NCI-H1092 (cell line): ENCODE measurements at places on chromosomes 1 and 21.

GRCh38 chr1:213192026-213192425 is 141.0 kb downstream of the RPS6KC1 start:
- no peak for DNase-seq

- no peak for DNase-seq
These were observed 16.8 kb upstream of the NID1 start for GRCh38 chr1:236081546-236082227.

DNA sequence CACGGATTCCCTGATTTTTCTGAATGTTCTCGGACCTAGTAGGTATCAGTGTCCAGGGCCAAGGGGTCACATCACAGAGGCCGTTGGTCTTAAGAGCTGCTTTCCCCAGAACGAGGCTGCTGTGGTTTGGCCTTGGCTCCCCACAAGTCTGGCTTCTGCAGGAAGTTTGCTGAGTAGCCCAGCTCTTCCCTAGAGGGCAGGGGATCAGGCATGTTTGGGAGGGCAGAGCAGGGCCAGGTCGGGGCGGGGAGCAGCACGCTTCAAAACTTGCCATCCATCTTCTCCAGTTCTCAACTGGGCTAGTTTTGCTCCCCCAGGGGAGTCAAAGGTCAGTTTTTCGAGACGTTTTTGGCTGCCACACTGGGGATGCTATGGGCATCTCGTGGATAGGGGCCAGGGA is 37.0 kb downstream of the MAN1C1 start:
- DNase-seq = no peak

GRCh38 chr1:39266269-39266668 is 61.8 kb downstream of the MACF1 start:
- DNase-seq = no peak

GRCh38 chr1:19076841-19077616 is 120.6 kb upstream of the IFFO2 start:
- no peak for DNase-seq

- DNase-seq = no peak
These were observed 38.6 kb downstream of the ATP1B1 start for GRCh38 chr1:169144941-169145626.

DNA sequence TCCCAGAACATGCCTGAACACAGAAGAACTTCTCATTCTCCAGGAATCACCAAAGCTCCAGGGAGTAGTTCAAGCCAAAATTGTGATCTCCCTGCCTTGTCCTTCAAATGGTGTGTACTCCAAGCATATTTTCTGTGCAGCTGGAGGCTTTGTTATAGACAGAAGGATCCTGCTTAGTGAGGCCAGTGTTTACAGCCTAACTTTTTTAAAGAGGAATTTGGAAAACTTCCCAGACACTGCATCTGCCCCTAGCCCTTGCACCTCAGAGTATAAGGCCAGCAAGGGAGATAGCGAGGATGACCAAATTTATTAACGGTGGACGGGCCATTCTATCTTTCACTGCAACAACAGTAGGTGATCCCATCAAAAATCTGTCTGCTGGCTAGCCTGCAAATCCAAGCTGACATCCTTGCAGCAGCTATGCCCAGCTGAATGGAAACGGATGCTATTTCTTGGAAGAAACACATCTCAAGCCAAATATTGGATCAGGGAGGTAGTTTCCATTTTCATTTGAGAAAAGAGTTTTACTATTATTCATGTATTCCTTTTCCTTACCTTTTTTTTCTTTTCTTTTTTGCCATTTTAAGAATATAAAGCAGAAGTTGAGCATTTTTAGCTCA is 249.8 kb downstream of the USH2A start:
- no peak for DNase-seq

DNA sequence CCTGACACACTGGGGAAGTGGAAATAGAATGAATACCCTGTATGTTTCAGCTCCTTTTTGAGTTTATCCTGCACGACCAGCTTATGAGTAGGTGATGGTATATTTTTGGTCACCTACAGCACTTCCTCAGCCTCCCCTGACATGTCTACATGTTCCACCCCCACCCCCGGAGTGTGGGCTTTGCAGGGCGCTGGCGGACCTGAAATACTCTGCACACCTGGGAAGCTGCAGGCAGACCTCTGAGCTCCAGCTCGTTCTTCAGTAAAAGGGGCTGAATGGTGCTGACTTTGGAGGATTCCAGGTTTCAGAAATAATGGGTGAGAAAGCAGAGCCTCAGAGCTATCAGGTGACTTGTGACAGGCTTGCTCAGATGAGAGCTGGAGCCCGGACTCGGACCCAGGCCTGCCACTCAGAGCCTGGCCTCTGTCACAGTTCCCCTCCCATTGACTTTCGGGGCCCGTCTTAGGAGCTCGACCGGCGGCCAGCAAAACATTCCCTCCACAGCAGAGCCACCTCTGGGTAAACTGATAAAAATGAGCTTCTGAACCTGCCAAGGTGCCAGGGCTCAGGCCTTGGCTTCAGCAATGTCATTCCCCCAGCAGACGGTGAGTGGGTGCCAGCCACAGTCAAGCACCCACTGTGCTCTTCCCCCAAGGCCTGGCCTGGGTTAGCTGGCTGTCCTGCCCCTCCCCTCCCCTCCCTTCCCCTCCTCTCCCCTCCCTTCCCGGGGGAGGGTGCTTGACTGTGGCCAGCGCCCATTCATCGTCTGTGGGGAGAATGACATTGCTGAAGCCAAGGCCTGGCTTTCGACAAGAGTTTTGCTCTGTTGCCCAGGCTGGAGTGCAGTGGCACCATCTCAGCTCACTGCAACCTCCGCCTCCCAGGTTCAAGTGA is 30.1 kb downstream of the DOP1B start:
- DNase-seq = no peak

GRCh38 chr1:11407301-11407994 is 71.5 kb upstream of the DISP3 start:
- DNase-seq = no peak

GRCh38 chr1:31752258-31752657 is 11.9 kb downstream of the ADGRB2 start:
- DNase-seq = no peak

GRCh38 chr1:231376101-231376500 is 38.0 kb downstream of the SPRTN start:
- no peak for DNase-seq

GRCh38 chr21:32653326-32653901 is 41.2 kb upstream of the CFAP298 start:
- no peak for DNase-seq

DNA sequence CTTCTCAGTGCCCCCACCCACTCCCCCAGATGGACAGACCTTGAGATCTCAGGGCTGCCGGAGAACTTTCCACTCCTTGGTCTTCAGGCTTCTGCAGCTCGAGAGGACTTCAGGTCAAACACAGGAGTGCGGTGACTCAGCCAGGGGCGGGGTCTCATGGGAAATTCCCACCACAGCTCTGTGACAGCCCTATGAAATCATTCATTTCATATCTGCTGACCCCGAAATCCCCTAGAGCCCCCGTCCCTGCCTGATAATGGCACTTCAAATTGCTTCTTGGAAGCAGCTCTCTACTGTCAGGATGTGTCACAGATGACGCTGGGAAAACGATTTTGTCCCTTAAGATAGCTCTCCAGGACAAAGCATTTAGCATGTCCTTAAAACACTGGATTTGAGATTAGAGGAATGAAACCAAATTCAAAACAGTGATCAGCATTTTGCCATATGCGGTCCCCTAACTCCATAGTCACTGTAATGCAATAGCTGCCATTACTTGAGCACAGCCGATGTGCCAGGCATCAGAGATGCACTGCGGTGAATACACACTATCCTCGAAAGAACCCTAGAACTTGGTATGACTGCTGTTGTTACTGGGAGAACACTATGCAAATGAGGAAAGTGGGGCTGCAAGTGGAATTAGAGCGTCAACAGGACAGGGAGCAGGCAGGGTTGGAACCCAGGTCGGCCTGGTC is at the start of gene TNFRSF9:
Gene TNFRSF9 (minus strand): TSS at position 95 of the 692 bp plus-strand sequence. CDS start 845 bp downstream, outside the sequence.
- DNase-seq = no peak

GRCh38 chr1:203056012-203056411 is 29.7 kb downstream of the PPFIA4 start:
- no peak for DNase-seq

DNA sequence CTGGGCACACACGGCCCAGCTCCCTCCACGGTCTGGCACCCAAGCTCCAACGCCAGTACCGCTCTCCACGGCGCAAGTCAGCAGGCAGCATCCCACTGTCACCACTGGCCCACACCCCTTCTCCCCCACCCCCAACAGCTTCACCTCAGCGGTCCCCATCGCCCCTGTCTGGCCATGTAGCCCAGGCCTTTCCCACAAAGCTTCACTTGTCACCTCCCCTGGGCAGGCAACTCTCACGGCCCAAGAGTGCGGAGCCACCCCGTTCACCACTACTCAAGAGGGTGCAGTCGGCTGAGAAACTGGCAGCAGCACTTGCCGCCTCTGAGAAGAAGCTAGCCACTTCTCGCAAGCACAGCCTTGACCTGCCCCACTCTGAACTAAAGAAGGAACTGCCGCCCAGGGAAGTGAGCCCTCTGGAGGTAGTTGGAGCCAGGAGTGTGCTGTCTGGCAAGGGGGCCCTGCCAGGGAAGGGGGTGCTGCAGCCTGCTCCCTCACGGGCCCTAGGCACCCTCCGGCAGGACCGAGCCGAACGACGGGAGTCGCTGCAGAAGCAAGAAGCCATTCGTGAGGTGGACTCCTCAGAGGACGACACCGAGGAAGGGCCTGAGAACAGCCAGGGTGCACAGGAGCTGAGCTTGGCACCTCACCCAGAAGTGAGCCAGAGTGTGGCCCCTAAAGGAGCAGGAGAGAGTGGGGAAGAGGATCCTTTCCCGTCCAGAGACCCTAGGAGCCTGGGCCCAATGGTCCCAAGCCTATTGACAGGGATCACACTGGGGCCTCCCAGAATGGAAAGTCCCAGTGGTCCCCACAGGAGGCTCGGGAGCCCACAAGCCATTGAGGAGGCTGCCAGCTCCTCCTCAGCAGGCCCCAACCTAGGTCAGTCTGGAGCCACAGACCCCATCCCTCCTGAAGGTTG is 97.6 kb downstream of the PIK3R3 start:
- no peak for DNase-seq

DNA sequence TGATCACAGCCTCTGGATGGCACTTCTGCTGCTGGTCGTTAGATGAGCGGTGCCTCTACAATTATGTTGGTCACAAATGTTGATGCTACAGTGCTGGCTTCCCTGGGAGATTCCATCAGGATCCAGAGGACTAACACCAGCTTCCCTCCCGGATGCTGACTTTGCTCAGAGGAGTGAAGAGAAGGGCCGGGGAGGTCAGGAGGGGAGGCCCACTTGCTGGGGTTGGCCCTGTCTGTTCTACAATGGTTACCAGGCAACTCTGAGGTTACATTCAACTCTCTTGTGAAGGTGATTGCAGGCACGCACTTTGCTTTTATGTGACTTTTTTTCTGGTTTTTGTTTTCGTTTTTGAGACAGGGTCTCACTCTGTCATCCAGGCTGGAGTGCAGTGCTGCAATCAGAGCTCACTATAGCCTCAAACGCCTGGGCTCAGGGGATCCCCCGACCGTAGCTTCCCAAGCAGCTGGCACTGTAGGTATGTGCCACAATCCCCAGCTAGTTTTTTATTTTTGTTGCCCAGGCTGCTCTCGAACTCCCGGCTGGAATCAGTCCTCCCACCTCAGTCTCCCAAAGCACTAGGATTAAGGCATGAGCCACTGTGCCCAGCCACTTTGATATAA is 112.5 kb downstream of the ADSS2 start:
- no peak for DNase-seq

DNA sequence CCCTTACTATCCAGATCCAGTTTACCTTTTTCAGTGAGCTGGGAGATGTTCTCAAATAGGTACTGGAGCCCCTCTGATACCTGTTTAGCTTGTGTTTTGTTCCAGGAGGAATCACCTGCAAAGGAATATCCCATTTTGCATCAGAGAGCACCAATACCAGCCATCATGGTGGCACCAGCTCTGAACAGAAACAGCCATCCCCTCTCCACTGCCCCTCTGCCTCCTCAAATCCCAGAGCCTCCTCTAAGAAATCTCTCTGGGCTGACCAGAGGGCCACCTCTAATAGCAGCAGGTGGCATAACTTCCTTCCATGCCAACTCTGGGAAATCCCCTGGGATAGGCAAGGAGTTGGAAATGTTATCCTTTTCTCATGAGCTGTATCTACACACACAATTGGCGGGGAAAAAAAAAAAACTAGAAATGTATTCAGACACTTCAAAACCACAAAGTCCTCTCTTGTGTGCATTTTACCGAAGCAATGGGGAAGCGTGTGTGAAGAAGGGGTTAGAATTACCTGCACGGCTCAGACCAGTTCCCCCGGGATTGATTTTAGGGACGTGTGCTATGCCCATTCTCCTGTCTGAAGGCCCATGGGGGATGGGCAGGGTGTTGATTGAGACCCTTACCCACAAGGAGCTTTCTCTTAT is 2.4 kb downstream of the PGLYRP4 start:
- DNase-seq = no peak

DNA sequence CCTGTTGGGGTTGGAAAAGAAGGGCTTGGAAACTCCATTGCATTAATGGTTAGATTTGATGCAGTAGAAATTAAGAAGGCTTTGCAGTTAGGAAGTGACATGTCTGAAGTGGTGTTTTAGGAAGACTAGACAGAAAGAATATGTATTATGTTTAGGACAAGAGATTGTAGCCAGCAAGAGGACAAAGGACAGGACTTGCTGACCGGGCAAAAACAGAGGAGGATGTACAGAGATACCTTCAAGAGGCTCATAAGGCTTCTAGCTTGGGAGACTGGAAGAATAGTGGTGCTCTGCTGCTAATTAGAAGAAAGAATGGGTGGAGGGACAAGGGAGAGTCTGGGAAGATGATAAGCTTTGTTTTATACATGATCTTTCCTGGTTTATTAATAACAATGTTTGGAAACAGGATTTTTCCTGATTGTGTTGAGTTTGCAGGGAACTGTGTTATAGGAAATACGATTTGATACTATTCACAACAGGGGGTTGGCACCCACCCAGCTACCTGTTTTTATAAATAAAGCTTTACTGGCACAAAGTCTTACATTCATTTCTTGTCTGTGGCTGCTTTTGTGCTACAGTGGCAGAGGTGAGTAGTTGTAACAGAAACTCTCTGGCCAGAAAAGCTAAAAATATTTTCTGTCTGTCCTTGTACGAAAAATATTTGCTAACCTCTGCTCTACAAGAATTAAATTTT is 37.1 kb upstream of the TMCO2 start:
- no peak for DNase-seq

DNA sequence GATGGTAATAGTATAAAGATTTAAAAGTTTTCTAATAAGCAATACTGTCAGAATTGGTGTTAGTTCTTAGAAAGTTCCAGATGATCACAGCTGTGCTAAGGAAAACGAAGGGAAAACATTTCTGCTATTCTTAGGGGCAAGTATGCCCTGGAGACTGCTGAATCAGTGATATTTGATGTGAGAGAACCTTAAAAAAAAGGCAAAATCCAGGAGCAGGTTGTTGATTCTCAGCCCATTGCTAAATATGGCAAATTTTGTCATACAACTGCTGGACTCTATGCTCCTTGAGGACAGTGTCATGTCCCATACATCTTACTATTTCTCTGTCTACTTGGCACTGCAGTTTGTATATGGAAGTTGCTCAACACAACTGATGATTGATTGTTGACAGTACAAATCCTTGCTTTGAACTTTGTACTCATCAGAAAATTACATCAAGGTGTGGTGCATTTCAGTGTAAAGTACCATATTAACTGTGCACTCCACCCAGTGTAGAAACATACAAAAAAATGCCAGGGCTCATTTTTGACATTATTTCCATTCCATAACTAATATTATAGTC is 10.9 kb downstream of the CRCT1 start:
- no peak for DNase-seq

- DNase-seq = no peak
These were observed 117.5 kb upstream of the GRIK3 start for GRCh38 chr1:37151789-37152188.
